Amygdala (tissue), 56 donors: ENCODE measurements at places on chromosomes 2 and 18.

GRCh38 chr2:11955314-11955713, 208.9 kb downstream of the LPIN1 start:
- DNase-seq, result no peak

DNA sequence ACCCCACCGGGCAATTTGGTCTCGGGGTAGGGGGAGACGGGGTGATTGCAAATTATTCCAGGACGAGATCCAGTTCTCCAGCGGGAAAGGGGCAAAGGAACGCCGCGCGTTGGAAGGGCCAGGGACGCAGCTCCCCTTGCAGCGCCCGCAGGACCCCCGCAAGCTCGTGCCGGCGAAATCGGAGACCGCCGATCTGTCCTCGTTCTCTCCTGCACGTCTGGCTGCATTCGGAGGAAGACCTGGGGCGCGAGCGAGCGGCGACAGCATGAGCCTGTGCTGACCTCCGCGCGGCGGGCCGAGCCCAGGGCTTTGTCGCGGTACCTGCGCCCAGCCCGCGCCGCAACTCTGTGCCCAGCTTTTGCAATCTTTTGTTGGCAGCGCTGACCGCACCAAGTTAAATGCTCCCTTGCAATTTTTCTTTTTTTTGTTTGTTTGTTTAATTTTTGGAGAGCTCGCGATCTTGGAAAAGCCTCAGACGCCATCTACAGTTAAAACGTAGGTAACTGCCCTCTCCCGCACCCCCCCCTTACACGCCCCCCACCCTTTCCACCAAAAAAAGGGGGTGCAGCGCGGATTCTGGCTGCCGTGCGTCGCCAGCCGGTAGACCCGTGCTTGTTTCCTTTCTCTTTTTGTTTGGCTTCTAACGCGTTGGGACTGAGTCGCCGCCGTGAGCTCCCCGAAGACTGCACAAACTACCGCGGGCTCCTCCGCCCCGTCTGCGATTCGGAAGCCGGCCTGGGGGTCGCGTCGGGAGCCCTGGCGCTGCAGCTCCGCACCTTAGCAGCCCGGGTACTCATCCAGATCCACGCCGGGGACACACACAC, 667 bp downstream of the TRIB2 start:
- DNase-seq, result no peak

DNA sequence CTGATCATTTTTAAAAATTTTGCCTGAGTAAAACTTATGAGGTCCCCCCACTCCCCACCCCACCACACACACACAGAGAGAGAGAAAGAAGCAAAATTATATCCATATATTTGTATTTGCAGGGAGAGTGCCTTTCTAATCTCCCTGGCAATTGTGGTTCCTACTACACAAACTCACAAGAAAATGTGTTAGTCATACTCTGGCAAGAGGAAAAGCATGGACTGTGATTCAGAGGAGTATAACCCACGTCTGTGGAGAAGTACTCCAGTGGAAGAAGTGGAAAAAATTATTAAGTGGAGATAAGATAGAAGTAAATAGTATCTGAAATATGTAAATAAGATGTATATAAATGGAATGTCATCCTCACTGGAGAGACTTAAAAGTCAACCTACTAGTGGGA, 114.0 kb downstream of the DSEL start:
- DNase-seq, result no peak

DNA sequence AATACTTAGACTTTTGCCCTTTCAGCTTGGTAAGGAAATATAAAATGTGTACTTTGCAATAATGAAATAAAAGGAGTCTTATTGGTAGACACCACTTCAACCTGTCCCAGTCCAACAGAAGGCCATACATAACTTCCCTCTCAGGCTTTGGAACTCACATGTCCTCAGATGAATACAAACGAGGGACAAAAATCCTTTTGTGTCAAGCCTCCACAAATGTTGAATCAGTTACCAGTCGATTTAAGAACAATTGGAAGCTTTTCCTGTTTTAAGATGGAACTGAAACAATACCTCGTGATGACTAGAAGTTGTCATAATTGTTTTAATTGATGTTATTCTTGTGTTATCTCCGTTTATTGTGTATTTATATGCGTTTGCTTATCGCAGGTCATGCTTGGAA, 385.1 kb upstream of the POU3F3 start:
- no peak for DNase-seq

DNA sequence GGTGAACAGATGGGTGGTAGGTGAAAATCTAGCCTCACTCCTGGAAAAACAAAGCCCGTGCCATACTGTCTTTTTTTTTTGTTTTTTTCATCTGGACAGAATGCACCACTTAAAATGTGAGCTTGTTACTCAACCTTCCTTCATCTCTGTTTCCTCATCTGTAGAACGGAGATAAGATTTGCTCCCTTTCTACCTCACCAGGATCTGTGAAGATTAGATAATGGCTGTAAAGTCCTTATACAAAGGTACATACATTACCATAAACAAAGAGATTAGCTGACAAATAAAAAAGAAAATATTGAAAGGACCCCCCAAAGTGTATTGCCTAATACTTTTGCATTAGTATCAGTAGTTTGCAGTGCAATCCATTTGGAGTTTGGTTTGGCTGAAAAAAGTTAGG, 75.4 kb upstream of the ZEB2 start:
- DNase-seq, result no peak
